T-helper 22 cell (primary cell): ENCODE measurements at places on chromosomes 6 and 20.

- DNase-seq, result no peak
Observed at GRCh38 chr6:106431972-106432371, 71.5 kb downstream of the CRYBG1 start.

DNA sequence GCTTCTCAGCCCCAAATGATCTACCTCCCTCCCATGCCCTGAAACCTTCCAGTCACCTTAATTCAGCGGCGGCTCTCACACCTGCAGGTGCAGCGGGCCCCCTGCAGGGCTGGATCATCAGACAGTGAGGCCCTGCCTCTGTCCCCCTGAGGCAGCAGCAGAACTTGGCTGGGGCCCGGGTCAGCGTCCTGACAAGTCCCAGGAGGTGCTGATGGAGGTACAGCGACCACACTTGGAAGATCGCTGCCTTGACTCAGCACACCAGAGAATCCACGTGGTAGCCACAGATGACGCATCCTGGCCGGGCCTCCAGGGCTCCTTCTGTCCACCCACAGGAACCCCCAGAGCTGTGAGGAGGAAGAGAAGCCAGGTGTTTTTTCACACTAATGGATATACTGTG, 116.4 kb upstream of the THBS2 start:
- no peak for DNase-seq

DNA sequence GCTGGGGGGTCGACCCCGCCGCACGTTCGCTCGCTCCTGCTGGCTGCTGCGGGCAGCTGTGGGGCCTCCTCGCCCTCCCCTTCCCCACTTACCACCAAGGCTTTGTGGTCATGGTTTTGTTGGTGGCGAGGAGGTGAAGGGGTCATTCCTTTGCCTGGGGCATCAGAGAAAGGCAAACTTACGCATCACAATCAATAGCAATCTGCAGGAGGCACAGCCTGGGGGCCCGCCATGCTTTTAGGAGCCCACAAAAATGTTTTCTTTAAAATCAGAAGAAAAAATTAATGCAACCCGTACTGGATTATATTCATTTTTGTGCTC, 137.0 kb downstream of the IMPG1 start:
- DNase-seq, result no peak

GRCh38 chr6:136927292-136927691, 5.2 kb downstream of the SLC35D3 start:
- DNase-seq, result no peak

DNA sequence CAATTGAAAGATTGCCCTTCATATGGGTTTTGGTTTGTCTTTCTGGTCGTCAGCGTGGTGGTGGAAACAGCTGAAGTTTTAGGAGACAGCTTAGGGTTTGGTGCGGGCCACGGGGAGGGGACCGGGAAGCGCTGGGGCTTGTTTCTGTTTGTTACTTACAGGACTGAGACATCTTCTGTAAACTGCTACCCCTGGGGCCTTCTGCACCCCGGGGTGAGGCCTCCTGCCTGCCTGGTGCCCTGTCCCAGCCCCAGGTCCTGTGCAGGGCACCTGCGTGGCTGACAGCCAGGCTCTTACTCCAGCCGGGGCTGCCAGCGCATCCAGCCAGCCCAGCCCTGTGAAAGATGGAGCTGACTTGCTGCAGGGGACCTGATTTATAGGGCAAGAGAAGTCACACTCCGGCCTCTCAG, 22.8 kb downstream of the NPEPL1 start:
- no peak for DNase-seq

DNA sequence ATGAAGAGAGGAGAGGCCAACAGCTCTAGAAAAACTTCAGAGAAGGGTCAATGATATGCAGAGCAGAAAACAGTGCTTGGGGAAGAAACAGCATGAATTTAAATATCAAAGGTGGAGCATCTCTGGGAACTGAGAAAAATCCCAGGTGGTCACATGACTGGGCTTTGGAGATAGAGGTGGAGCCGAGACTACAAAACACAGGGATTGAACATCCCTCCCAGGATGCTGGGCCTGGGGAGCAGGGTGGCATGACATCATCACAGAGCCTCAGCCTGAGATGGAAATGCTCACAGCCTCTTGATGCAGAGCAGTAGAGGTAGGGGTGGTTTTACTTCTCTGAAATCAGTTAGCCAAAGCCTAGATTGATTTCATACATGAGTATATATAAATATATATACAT, 529.5 kb downstream of the PRKN start:
- no peak for DNase-seq

DNA sequence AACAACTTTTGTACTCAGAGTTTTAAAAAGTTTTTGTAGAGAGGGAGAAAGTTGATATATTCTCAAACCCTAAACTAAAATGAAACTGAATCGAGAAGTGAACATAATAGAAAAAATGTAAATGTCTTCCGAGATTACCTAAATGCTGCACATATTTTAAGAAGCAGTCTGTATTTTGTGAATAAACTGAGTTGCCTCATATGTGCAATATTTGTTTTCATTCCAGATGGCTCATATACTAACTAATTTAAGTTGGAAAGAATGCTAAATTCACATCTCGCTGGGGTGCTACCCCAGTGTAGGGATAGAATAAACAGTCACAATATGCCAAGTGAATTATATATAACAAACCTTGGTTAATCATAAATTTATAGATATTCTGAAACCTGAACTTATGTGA, 285.9 kb upstream of the THEMIS start:
- DNase-seq, result no peak

- DNase-seq, result no peak
Observed at GRCh38 chr20:37383229-37383989, 37.5 kb downstream of the SRC start.

DNA sequence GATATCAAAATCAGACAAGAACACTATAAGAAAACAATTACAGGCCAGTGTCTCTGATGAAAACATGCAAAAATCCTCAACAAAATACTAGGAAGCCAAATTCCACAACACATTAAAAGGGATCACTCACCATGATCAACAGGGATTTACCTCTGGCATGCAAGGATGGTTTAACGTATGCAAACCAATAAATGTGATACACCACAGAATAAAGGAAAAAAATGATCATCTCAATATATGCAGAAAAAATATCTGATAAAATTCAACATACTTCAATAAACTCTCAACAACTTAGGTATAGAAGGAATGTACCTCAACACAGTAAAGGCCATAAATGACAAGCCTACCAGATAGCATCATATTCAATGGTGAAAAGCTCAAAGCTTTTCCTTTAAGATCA, 66.6 kb downstream of the SHPRH start:
- no peak for DNase-seq

GRCh38 chr20:16678779-16679178, 51.0 kb upstream of the SNRPB2 start:
- DNase-seq, result no peak

- no peak for DNase-seq
Observed at GRCh38 chr20:52193886-52194545, 2.4 kb upstream of the ZFP64 start.

DNA sequence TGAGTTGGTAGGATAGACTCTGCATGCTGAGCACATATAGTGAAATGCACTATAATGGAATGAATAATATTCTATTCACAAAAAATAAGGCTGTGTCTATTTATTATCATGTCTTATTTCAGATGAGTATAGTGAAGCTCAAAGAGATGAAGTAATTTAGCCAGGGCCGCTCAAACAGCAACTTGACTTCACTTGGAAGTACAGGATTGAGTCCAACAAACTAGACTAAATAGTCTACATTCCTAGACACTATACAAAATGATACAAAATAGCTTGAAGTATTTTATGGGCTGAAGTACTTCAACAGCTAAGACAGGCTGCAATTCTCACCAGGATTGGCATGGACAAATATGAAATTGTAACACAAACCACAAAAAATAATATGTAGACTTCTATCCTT, 144.5 kb upstream of the DST start:
- DNase-seq, result no peak

DNA sequence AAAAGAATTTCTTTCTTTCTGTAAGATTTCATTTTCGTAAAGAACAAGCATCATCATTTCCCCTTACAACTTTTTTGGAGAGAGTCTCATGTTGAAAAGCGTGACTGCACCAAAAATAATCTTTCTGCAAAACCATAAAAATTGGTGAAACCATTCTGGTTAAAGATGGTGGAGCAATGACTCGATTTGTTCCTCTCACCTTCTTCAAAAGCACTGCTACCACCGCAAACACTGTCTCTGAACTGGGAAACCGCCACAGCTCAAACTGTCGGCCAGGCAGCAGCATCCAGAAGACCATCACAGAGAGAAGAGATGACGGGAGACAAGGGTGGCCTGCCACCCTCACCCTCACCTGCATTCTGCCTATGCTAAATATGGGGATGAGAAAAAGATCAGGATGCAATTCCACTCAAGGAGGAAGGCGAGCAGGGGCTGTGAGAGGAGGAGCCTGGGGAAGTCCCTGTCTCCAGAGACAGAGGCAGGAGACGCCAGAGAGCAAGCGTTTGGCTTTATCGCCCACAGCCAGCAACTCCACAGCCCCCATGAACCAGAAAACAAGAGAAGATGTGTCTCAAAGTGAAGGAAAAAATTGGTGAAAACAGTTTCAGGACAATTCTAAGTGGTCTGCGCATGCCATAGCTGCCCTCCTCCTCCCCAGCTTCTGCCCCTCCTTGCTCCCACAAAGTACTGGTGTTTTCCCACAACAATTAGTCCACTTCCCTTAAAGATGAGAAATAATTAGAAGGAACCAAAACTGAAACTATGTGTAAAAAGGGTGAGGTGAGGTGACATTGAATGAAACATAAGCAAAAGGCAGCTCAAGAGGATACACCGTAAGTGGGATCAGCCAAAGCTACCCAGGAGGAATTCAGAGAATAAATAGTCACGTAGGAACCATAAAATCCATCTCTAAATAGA, 255.5 kb downstream of the KIF16B start:
- no peak for DNase-seq

DNA sequence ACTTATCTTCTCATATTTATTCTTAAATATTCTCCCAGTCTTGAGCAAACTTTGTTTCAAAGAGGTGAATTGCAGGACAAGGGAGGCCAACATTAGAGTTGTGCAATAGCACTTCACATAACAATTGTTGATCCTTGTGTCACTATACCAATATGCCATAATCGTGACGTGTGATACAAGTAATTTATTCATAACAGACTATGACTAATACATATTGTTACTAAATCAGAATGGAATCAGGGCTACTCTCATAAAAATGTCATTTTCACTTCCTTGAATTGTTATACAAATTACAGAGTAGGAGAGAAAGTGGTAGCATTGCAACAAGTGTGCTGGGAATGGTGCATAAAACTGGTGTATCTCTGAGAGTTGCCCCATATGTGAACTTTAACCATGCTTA, 37.2 kb upstream of the PLCB1 start:
- DNase-seq, result no peak

DNA sequence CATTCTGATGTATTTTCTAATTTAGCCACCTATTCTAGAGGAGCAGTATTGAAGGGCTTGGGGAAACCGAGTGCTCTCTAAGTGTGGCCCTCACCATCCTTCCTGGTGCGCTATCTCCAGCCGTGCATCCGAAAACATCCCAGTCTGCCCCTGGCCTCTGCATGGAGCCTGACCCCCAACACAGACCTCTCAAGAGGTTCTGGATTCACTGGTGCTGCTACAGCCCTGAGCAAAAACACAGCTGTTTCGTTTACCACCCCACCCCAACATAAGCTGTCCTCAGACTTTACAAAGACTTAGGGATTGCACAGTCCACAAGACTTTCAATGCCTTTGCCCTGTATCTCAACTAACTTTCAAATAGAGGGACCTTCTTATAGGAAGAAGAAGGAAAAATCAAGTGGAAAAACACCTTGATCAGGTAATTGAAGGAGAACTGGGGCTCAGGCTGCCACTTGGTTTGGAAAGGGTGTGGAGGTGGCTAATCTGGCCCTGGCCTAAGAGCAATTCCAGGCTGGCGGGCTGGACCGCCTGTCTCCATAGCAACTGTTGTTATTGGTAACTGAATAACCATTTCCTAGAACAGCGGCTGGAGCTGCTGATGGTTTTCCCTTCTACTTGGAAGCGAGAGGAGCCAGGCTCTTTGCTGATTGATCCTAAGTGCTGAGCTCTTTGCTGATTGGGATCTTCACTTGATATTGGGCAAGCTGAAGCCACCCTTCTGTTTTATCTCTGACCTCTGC, 90.2 kb upstream of the TOX2 start:
- DNase-seq, result no peak

DNA sequence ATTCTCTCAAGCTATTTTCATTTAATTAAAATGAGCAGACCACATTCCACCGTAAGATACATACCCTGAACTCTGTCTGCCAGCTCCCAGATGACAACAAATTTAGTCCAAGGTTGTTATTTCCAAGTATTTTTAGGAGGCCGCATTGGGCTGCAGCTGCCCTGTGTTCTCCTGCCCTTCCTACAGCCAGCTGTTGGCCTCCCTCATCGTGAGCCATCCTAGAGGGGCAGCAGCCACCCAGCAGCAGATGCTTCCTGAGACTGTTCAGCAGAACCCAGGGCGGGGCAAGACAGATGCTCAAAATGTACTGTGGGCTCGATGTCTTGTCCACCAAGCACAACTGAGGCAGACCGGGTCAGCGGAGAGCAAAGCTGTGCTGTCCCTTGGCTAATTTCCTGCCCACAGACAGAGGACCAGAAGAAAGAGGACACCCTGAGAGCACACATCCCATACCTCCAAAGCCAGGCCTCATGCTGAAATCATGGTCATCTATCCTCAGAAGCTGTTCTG, 16.4 kb downstream of the GABRR1 start:
- no peak for DNase-seq

- no peak for DNase-seq
Observed at GRCh38 chr20:16368645-16369292, 204.5 kb downstream of the KIF16B start.

- no peak for DNase-seq
Observed at GRCh38 chr6:113574147-113574546, 283.0 kb upstream of the MARCKS start.

GRCh38 chr20:38126146-38126921, 38.7 kb downstream of the TGM2 start:
- no peak for DNase-seq

DNA sequence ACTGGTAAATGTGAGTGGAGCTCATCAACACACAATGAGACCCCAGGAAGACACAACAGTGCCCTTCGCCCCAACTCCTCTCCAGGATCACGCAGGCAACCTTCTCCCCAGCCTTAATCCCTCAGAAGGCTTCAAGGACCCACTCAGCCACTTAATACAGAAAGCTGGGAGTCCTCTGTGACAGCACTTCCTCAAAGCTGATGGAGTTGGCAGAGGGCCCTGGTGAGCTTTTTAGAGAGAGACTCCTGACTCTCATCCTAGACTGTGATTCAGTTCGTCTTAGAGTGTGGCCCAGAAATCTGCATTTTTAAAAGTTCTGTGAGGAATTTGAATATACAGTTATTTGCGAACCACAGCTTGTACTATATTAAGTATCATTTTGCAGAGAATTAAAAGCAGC, 187.7 kb downstream of the UST start:
- no peak for DNase-seq

DNA sequence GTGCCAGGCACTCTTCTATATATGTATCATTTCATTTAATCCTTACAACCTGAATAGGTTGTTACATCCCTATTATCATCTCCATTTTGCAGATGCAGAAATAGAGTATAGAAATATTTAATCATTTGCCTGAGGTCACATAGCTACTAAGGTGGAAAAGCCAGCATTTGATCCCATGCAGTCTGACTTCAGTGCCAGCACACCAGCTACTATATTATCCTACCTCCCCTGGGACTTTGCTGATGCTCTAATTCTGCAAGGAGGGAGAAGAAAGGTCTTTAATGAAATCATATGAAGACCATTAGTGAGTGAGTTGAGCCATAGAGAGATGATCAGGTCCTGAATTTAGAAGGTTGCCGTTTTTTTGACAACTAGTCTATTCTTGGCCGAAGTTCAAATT, 53.7 kb downstream of the TOP1 start:
- no peak for DNase-seq

GRCh38 chr6:36958775-36959554, 4.4 kb downstream of the PI16 start:
- no peak for DNase-seq

- no peak for DNase-seq
Observed at GRCh38 chr6:30591008-30591407, 19.8 kb downstream of the ABCF1 start.
